Stimulated activated CD8-positive, alpha-beta memory T cell treated with anti-CD3 and anti-CD28 coated beads, Interleukin-7, amount 100 ng/mL, for 1 hour (primary cell): ENCODE measurements at places on chromosomes 11 and 22.

- DNase-seq = no peak
These were observed 157.0 kb downstream of the CACNA1I start for GRCh38 chr22:39727541-39727940.

DNA sequence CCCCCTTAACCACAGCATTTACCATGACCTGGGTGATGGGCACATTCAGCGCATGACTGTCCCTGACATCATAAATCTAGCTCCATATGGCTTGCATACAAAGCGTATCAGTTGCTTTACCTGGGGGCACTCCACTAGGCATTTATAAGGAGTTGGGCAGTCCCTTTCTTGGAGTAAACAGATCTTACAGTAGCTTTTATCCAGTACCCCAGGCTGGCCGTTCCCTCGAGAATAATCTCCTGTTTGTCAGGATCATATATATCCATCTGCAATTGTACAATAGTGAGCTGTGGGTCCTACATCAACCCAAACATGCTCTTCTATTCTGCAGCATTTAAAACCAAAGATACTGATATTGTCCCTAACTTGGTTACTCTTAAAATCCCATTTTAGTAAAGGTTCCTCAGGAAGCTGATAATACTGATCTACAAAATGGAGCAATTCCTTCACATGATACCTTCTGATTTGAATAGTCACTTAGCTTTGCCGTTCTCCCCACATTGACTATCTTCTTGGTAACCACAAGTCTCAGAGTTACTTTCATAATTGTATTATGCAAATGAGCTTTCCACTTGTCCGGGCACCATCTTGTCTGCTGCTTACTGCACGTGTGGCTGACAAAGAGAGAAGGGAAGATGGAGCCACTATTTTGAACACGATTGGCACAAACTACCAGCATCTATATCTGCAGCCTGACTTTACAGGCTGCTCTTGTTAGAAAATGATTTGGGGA is 205.0 kb downstream of the CWF19L2 start:
- no peak for DNase-seq

DNA sequence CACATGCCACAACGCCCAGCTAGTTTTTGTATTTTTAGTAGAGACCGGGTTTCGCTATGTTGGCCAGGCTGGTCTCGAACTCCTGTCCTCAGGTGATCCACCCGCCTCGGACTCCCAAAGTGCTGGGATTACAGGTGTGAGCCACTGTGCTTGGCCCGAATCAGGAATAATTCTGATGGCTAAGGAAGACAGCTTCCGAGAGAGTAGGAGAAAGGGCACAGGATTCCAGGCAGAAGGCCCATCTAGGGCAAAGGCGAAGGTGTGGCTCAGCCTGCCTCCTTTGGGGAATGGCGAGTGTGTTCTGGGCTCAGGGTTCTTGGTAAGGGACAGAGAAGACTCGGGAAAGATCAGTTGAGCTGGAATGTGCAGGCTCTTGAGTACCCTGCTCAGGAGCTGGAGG is 1.6 kb upstream of the SYCE3 start:
- DNase-seq = no peak

DNA sequence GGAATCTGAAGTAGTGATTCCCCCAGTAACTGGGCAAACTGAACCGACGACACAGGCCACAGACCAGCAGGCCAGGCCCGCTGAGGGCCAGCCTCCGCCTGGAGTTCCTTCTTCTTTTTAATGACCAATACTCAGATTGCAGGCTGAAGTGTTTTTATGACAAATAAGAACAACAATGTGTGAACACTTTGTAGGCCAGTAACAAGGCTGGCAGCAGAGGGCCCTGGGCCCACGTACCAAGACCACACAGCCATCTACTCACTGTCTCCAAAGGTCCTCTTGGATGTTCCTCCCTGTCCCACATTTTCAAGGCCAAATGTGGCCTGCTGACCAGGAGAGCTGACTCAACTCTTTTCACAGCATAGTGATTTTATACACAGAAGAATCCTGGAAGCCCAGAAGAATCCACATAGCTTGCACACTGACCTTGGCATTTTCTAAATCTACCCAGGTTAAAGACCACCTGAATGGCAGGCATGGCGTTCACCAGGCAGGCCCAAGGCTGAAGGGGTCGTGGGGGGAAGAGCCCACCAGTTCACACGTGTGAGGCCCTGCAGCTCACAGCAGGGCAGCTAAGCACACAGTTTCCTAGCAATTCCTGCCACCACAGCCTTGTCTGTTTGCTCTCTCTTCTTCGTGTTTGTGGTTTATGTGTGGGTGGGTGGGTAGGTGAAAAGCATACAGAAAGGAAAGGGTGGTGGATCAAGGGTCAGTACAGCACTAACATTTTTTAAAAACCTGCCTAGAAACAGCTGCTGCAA is 13.3 kb downstream of the SMCO4 start:
- DNase-seq = no peak
